ENCODE measurements at places on chromosomes 1 and 21.

- no peak for DNase-seq
Measured at GRCh38 chr1:199287206-199287605, 648.4 kb downstream of the PTPRC start.

- DNase-seq, result no peak
Measured at GRCh38 chr21:37047079-37047478, 25.8 kb downstream of the PIGP start.

GRCh38 chr21:41361786-41362604, at the start of gene MX2:
TSS of gene MX2 (plus strand) at chr21:41362027. CDS start at chr21:41376907, 14,880 bp downstream.
- DNase-seq, result peak; percentile 76

DNA sequence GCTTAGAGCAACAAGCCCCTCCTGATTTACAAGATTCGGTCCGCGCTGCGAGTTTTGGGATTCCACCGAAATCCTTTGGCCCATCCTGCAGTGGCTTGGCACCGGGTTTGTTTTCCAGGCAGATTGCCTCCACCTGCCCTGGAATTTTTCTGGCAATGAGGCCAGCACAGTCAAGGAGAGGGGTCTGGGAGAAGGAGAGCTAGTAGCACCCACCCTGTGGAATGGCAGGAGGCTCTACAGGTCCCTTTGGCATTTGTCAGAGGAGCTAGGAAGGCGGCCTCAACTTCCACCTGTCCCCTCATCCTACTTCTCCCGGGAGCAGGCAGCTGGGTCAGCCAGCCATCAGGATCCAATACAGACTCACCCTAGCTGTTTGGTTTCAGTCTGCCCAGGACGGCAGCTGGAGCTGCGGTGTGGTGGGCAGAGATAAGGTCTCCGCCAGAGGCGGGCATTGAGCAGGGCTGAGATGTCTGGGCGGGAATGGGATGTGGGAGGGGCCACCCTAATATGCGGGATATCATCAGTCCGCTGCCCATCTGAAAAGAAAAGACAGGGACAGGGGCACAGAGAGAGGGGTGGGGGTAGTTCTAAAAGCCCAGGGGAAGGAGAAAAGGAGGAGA, 37.8 kb upstream of the PRELP start:
- no peak for DNase-seq

GRCh38 chr1:87549738-87550137, 221.1 kb downstream of the LMO4 start:
- DNase-seq, result no peak

DNA sequence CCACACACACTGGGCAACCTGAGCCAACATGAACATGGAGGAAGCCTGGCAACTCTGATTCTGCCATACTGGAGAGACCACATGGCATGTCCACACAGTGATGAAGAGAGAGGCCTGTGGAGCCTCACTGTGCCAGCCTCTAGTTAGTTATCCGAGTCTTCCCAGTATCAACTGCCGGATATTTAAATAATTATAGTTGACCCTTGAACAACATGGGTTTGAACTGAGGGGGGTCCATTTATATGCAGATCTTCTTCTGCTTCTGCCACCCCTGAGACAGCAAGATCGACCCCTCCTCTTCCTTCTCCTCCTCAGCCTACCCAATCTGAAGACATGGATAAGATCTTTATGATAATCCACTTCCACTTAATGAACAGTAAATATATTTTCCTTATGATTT, 27.8 kb downstream of the DDAH1 start:
- no peak for DNase-seq
